ENCODE measurements at places on chromosomes 1 and 21. TPM values are rescaled to one million over a fixed set of nuclear protein-coding genes. Genes with fewer than 3 reads are reported as not detected.
A peak's percentile ranks its signal among the peaks of the same experiment; 100 is the strongest.

DNA sequence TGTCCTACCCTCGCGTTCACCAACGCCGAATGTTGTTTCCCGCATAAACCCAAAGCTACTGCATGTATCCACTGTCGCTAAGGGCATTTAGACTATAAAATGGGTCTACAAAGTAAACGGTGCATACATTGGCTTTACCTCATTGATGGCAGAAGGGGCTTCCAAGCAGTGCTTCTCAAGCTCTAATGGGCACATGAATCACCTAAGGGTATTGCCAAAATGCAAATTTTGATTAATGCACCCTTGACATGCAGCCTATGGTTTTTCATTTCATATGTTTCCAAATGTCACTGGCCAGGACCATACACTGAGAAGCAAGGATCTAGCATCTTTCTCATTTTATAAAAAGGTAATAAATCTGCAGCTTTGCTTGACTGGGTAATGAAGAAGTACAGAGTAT, 2.7 kb downstream of the OR6F1 start:
- DNase-seq: no peak

GRCh38 chr1:235933017-235933765, 66.5 kb upstream of the LYST start:
- DNase-seq: no peak

GRCh38 chr1:159791031-159791430, 10.3 kb downstream of the DUSP23 start:
- no peak for DNase-seq

- DNase-seq: no peak
Observed at GRCh38 chr1:30535595-30536325, 187.6 kb downstream of the MATN1 start.

The NBPF12 gene
- total RNA-seq: 21.1 TPM

DNA sequence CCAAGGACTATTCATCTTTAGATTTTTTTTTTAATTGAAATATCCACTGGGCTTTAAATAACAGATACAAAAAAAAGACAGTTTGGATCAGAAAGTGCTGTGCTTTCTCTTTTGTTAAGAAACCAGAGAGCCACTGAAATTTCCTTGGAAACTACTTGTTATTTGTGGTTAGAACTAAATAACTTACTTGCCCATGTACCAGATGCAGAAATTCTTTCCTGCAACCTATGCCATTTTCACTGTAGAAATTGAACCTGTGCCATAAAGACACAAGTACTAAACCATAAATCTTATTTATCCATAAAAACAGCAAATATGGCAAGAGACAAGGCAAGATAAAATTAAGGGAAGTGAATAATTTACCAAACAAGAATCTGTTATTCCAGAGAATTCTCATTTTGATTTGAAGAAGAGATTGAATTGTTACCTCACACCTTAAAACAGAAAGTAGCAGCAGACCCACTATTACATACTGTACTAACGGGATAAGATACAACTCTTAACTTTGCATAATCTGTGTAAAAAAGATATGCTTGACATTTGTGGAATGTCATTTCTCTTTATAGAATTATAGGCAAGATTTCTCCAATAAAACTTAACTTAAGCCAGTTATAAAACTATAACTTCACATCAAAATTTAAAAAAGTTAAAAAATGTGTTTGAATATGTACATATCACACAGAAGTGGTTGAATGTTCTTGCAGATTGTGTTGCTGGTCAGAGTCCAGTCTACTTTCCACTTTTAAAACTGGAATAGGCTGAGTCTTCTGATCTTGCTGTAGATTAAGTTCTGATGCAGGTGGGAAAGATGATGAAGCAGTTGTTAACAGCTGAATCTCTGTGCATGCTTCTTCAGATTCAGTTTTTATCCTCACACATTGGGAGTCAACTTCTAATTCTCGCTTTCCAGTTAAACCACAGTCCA, 6.3 kb upstream of the PHTF1 start:
- no peak for DNase-seq

GRCh38 chr21:44947111-44947929, 7.5 kb downstream of the SLX9 start:
- no peak for DNase-seq

DNA sequence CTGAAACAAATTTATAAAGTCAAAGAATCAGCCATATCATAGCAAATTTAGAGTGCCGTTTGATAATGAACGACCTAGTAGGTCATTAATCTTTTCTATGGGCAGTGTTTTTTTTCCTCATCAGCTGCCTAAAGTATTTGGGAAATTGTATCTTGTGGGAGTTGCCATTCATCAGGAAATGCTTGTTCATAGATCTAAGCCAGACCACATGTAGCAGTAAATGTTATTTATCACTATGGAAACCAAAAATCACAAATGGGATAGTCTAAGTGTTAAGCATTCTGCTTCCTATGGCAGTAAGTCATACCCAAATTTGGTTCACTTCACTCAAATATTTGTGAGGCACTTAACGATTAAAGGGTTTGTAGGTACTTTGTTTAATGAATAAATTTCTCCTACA, 52.9 kb downstream of the LRRC8D start:
- DNase-seq: no peak

The CEP350 gene
- total RNA-seq: 54.2 TPM

- no peak for DNase-seq
Observed at GRCh38 chr1:27292106-27292505, 29.9 kb upstream of the TMEM222 start.

The LRRC39 gene
- 0.48 TPM for total RNA-seq

GRCh38 chr1:40861224-40862003, 749 bp downstream of the CITED4 start:
- DNase-seq: peak; percentile 44

DNA sequence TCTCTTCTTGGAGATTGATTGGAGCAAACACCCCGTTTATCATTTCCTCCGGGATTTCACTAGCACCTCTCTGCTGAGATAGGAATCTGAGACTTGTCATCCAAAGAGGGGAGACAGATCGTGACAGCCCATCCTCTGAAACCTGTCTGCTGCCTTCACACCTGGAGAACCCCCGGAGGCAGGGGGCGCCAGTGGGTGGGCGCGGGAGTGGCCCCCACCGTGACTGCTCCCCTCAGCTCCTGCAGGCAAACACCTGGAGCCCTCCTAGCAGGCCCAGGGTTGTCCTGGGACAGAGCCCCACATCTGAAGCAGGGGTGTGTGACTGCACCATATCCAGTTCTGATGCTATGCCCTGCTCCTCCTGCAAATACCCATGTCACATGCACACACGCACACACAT, 209.5 kb upstream of the POU3F1 start:
- no peak for DNase-seq

GRCh38 chr1:7339014-7339413, 432.1 kb upstream of the VAMP3 start:
- DNase-seq: no peak

DNA sequence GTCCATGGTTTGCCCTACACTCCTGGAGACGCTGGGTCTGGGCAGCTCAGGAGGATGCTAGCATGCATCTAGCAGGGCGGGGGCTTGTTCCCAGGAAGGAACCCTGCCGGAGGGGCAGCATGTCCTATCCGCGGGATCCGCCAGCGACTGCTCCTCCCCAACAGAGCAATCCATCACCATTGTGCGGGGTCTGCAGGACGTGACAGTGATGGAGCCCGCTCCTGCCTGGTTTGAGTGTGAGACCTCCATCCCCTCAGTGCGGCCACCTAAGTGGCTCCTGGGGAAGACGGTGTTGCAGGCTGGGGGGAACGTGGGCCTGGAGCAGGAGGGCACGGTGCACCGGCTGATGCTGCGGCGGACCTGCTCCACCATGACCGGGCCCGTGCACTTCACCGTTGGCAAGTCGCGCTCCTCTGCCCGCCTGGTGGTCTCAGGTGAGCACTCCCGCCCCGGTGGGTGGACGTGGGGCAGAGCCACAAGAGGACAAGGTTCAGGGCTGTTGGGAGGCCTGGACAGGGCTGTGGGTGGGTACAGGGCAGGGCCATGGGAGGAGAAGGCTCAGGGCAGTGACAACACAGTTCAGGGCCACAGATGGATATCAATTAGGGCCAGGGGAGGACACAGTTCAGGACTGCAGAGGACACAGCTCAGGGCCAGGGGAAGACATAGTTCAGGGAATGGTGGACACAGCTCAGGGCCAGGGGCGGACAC, 71.3 kb downstream of the OBSCN start:
- DNase-seq: peak; percentile 5

The PPFIA4 gene
- total RNA-seq: 0.48 TPM

- no peak for DNase-seq
Observed at GRCh38 chr1:62613325-62613727, 16.0 kb downstream of the ANGPTL3 start.

DNA sequence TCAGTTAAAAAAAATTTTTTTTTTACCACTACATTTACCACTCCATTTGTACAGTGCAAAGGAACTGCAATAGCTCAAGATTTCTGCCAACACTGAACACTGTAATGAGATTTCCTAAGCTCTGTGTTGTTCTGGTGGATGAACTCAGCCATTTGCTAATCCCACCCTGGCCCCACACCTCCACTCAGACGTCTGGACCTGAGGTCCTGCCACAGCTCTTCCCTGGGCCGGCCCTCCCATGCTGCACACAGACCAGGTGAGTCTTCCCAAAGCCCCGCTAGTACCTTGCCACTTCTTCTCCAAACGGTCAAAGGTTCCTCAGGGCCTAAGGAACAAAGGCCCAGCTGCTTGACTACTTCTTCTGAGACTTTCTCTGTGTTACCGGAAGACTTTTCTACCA, 56.4 kb downstream of the SLC45A1 start:
- DNase-seq: no peak

DNA sequence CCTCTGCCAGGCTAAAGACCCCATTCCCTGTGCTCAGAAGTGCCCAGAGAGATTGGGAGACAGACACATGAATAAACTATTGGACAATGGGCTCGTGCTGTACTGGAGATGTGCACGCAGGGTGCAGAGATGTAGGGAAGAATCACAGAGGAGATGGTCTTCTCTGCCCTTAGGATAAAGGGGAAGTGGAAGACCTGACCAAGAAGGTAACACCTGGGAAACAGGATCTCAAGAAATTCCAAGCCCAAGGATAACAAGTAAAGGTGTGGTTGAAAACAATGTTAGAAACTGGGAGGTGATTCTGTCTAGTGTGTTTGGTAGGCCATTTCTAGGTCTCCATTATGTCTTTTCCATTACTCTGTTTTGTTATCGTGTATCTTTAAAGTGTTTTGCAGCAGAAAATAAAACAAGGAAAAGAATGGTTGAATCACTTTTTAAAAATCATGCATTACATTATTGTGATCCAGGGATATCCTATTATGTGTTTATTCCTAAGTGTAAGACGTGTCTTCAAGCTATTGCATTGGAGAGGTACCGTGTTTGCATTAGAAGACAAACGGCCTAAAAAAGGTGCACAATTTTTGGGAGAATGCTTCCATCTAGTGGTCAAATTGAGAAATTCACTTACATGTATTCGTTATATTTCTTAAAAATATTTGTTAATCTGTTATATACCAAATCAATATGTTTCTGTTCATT, 40.8 kb upstream of the KCTD3 start:
- no peak for DNase-seq

DNA sequence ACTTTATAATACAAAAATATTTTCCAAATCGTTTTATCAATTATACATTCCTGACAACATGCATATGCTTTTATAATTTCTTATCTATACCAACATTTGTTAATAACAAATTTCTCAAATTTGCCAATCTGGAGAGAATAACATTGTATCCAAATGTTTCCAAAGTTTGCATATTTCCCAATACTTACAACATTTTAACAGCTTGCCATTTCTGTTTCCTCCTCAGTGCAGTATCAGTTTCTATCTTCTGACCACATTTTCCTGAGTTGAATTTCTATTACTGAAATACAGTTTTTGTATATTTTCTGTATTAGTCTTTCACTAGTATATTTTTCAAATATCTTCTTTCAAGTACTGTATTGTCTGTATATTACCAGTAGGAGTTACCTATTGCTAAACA, 1594.3 kb downstream of the PLA2G4A start:
- DNase-seq: no peak

The SLC44A5 gene
- total RNA-seq: 2.2 TPM

DNA sequence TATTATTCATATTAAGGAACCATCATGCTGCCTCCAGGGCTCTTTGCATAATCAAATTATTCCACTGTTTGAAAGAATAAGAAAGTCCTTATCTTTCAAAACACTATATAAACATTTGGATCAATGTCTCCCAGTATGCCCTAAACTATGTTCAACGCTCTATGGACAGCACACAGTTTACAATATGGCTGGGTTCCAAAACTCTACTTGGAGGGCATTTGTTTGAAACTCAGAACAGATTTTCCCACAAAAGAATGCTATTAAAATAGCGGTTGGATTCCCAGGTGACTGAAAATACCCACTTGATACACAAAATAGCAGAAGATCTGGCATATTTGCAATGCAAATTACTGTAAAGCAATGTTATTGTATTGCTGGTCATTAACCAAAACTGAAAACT, 3.2 kb downstream of the HAO2 start:
- no peak for DNase-seq

- DNase-seq: no peak
Observed at GRCh38 chr1:208173749-208174148, 70.4 kb downstream of the PLXNA2 start.

DNA sequence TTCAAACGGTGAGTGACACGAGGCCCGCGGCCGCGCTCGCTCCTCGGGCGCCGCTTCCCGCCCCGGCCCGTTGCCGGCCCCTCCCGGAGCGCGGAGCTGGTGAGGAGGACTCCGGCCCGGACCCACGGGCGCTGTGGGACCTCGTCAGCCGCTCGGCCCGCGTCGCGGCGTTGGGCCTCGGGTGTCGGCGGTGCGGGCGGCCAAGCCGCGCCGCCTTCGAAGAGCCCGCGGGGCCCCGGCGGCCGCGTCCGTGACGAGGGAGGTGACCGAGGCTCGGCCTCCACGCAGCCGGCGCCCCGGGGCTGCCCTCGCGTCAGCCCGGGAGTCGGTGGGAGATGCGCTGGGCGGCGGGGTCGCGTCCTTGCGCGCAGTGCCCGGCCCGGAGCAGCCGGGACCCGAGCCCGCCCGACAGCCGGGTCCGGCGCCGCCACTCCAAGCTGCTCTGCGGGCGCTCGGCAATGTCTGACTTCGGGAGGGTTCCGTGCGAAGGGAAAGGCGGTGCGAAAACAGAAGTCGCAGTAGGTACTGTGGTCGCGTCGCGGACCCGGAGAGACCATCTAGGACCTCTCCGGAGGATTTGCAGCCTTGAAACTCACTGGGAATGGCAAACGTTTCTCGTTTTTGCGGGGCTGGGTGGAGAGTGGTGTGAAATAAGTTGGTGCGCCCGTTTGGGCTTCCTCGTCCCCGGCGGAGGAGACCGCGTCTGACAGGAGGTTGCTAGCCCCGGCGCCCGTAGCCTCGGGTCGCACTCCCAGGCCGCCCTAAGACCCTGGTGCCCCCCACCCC, 829 bp downstream of the SPEN start:
- DNase-seq: peak; percentile 51

- DNase-seq: no peak
Observed at GRCh38 chr1:59927213-59927612, 640 bp upstream of the CYP2J2 start.
